ENCODE measurements at places on chromosomes 12 and 14.

GRCh38 chr12:92070054-92070863 lies 75.4 kb downstream of the BTG1 start:
- DNase-seq = no peak

GRCh38 chr12:45611061-45611460 lies 118.4 kb upstream of the ARID2 start:
- DNase-seq = no peak

DNA sequence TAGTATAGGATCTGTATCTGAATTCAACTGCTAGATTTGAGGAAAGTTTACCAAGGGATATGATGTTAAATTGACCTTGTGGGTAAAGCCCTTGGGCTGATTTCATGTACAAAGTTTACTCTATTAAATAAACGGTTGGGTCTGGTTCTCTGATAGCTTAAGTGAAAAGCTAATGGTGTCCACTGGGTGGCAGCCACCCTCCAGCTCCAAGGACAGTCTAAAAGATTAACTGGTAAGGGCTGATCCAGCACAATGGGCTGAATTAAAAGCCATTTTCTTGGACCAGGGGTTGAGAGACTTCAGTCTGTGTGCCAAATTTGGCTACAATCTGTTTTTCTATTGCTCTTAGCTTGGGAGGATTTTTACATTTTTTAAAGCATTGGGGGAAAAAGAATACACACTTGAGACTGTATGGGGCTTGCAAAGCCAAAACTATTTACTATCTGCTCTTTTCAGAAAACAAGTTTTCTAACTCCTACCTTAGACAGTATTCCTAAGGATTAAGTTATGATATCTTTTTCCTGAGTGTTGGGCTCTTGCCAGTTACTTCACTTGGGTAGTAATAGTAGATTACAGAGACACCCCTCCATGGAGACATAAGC lies 116.5 kb downstream of the GPHN start:
- peak; percentile 50 for DNase-seq

DNA sequence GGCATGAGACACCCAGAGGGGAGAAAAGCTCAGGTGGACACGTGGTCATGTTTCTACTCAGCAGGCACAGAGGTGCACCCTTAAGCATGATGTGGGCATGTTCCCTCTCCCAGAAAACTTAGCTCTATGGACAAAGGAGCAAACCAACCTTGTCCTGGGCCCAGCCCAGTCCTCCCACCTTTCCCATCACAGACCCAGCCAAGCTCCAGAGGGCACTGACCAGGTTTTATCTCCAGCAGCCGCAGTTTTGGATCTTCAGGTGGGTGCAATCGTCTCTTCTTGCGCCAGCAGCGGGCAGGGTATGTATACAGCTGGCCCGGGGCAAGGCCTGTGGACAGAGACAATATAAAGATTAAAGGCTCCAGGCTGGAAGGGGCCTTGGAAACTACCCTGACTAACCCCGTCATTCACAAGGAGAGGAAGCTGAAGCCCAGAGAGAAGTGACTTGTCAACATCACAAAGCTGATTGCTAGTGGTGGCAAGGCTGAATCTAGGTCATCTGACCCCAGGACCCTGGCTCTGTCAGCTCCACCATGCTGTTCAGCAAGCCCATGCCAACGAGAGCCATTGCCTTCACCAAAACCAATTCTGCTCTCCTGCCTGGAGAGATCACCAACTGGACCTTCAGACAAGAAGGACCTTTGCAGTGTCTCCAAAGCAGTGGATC lies 140.7 kb downstream of the DPF3 start:
- no peak for DNase-seq

GRCh38 chr14:65650826-65651225 lies 238.3 kb downstream of the FUT8 start:
- DNase-seq = no peak

GRCh38 chr14:54574528-54574927 lies 7.6 kb downstream of the SAMD4A start:
- DNase-seq = peak; percentile 47

- DNase-seq = no peak
These were observed 8.0 kb downstream of the RNF10 start for GRCh38 chr12:120542166-120542565.

DNA sequence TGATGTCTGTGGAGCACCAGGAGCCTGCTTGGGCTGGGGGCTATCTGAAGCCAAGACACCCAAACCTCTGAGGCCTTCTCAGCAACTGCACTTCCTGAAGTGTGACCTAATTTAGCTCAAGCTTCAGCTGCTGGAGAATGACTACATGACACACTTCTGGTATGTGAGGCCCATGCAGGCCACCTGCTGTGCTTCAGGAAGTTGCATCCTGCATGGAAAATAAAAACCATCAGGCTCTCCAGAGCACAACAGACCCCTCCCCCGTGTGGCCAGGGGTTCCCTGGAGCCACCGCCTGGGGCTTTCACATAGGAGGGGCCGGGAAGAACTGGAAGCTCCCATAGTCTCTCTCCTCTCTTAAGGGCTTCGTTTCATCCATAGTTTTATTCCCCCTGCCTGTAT lies 217.7 kb downstream of the SLC15A4 start:
- no peak for DNase-seq

- peak; percentile 79 for DNase-seq
These were observed 99.7 kb downstream of the ZFP36L1 start for GRCh38 chr14:68692916-68693771.

GRCh38 chr12:56213878-56214277 lies 7.8 kb downstream of the RNF41 start:
- no peak for DNase-seq

DNA sequence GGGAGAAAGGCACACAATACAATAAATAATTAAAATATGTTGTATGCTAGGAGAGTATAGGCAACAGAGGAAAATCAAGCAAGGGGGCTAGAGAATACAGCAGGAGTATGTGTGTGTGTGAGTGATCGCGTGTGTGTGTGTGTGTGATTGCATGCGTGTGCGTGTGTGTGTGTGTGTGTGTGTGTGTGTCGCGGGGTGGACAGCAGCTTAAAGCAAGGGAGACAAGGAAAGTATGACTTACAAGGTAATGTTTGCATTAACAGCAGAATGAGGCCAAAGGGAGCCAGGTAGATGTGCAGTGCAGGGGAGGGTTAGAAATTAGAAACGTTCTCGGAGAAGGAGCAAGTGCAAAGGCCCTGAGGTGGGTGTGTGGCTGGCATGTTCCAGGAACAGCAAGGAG lies 57.4 kb upstream of the KCNA1 start:
- DNase-seq = no peak

GRCh38 chr12:54373649-54374561 lies 9.6 kb upstream of the GPR84 start:
- no peak for DNase-seq

DNA sequence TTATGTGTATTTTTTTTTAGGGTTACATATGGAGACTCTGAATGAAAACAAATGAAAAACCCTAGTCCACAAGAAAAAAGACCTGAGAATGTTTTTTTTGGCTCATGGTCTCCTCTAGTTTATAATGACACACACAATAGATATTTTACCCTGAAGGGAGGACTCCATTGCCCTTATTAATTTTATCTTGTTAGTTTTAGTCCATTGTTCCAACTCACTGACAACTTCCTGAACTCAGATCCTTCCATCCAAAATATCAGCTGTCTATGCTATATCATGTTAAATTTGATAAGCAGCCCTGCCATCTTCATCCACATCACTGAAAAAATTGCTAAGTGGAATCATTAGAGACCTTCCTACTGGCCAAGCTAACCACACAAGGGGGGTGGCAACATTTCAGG lies 232.1 kb downstream of the MON2 start:
- peak; percentile 79 for DNase-seq

DNA sequence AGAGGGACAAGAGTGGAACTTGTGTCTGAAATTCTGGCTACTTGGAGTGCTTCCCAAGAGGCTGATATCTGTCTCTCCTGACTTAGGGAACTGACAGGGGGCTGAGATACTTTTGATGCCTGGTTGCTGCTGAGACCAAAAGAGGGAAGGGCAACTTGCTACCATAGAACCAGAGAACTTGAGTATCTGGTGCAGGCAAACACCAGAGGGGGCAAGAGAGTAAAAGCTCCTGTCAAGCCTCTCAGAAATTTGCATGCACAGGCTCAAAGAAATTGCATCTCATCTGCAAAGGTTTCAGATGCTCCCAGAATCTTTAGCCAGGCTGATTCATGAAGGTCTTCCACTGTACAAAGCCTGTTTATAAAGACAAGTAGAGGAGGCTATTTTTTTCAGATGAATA lies 391.3 kb upstream of the FOXG1 start:
- peak; percentile 28 for DNase-seq

DNA sequence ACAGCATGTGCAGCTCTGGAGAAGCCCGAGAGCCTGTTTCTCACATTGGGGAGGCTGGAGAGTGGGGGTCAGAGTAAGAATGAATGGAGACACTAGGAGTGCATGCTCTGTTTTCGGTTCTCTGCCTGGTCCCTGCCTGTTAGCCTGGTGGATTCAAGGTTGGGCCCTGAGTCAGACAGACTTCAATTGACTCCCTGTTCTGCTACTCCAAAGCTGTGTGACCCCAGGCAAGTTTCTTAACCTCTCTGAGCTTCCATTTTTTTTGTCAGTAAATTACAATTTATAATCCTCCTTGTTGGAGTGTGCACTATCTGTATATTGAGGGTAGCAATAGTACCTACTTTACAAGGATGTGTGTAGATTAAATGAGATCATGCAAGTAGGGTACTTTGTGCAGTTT lies 102.6 kb upstream of the ESRRB start:
- no peak for DNase-seq

GRCh38 chr14:40098468-40098867 lies 666.2 kb upstream of the FBXO33 start:
- no peak for DNase-seq

DNA sequence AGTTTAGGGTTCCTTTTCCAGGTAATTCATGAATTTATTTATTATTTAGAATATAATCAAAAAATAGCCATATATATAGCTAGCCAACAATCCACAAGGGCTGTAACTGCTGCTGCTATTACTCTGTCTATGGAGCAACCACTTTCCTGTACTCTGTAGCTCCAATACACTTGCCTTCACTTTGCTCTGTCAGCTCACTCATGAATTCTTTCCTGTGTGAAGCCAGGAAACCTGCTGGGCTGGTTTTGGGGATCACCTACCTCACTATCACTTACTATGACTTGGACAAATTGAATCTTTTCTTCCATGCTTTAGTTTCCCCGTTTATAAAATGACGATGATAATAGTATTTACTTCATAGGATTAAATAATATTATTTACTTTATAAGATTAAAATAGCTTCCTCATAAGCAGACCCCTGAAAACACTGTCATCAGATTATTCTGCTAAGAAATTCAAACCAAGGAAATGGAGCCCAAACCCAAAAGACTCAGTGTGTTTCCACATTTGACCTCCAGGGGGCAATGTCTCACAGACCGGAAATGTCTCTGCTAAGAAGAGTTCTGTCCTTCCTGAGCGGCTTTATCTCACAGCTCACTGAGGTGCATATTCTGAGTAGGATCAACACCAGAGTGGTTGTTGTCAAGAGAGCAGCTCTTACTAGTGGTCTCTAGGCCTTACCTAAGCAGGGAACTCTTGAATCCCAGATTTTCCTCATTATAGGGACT lies 457.1 kb downstream of the DAD1 start:
- DNase-seq = no peak

DNA sequence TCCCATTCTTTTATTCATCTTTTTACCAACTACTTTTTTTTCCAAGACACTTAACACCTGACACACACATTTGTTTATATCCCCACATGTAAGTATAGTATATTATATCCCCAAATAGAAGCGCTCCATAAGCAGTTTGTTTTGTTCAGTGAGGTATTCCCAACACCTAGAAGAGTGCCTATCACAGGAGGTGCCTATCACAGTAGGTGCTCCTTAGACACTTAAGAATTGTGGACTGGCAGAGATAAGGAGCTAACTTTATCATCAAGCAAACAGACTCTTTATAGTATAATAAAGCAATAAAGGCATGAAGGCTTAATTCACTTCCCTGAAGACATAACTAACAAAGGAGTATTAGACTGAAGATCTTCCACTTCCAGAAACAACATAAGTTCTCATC lies 29.1 kb downstream of the OSBPL8 start:
- no peak for DNase-seq

DNA sequence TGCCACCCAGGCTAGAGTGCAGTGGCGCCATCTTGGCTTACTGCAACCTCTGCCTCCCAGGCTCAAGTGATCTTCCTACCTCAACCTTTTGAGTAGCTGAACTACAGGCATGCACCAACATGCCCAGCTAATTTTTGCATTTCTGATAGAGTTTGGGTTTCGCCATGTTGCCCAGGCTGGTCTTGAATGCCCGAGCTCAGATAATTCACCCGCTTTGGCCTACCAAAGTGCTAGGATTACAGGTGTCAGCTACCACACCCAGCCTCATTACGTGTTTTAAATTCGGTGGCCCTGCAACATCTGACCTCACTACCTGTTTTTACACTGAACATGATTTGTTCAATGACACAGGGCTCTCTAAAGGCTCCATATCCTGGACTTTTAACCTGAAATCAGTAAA lies 22.9 kb upstream of the RDH16 start:
- DNase-seq = no peak

- no peak for DNase-seq
These were observed 862 bp downstream of the CRIP2 start for GRCh38 chr14:105475269-105476096.

DNA sequence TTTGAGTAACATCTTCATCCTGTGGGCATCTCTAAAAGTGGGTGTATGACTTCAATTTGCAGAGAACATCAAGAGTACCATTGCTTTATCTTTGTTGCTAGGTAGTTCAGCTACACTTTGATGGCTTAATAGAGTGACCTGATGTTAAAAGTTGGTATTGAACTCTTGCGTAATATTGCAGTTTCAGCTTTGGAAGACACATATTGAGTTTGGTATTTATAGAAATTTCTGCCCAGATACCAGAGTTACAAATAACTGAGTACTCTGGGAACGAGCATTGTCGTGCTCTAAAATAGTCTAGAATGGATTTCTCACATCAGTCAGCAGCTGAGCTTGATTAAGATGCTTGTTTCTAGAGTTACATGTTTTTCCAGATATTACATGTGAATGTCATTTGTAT lies 24.8 kb upstream of the AKAP5 start:
- peak; percentile 24 for DNase-seq

DNA sequence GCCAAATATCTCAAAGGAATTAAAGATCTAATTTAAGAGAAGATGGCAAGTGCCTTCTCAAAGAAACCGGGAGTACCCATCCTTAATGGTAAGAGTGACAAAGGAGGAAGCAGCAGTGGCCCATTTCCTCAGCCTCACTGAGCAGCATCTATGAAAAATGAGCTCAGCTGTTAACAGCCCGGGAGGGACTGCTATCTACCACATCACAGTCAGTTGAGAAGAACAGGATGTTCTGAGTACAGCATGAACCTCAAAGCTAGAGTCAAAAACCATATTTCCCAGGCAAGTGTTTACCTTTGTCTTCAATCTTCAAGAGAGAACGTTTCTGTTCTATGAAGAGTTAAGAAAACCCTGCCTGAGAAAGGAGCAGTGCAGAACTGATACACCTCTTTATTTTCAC lies 115.0 kb downstream of the BTG1 start:
- no peak for DNase-seq

All from fibroblast of skin of abdomen (primary cell).